ENCODE measurements at places on chromosomes 11 and 22.

GRCh38 chr11:16807306-16807705 is 68.9 kb downstream of the C11orf58 start:
- no peak for DNase-seq

DNA sequence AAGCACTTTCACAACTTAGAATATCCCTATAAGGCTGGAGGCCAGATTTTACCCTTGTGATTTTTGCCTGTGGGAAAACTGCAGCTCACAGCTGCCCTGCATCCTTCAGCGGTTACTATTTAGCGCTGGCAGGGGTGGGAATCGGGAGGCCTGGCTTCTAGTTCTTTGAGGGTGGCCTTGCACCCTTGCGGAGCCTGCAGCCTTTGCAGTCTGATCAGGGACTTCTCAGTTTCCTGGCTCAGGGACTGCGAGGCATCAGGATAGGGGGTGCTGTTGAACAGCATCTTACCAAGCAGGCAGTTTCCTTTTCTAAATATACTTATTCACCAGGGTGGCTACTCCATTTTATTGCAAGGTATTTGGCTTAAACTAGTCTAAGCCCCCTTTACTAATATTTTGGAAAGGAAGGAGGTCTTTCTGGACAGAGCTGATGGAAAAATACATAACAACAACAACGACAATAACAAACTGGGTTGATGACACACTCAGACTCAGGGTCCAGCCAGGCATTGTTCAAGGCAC is 2.9 kb upstream of the APOA1 start:
- DNase-seq, result no peak

DNA sequence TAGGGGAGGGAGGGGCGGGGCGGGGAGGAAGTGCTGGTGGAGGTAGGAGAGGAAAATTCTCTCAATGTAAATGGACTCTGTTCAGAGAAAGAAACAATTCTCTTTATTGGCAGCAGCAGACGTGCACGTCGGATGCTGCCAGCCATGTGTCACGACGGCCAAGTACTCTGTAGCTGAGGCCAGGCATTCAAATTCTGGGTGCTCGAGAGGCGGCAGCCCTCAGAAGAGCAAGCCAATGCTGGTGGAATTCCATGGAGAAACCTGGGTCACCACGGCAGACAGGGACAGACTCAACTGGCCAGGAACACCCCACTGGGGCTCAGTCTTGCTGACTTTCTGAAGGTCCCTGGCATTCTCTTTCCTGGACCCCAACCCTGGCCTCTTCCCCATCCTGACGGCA is 90.8 kb downstream of the ABTB2 start:
- no peak for DNase-seq

GRCh38 chr11:66891851-66892660 is 35.2 kb downstream of the LRFN4 start:
- peak; percentile 64 for DNase-seq

GRCh38 chr11:76526878-76527277 is 82.1 kb downstream of the EMSY start:
- DNase-seq, result no peak

- DNase-seq, result no peak
Measured at GRCh38 chr11:117607449-117607848, 189.6 kb downstream of the DSCAML1 start.

DNA sequence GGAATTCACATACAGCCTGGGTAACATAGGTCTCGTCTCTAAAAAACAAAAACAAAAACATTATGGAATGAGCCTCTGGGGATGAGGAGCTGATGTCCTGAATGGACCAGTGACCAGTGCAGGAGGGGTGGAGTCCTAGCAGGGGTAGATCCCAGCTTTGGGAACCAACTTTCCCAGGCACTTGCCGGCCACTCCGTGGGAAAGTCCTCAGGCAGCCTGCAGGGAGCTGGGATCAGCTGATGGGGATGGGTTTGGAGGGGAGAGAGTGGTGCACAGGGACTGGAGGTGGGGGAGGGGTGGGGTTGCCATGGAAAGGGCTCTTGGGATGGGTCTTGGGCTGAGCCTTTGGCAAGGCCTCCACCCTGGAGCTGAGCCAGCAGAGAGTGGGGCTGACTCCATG is 19.1 kb downstream of the MGAT3 start:
- no peak for DNase-seq

DNA sequence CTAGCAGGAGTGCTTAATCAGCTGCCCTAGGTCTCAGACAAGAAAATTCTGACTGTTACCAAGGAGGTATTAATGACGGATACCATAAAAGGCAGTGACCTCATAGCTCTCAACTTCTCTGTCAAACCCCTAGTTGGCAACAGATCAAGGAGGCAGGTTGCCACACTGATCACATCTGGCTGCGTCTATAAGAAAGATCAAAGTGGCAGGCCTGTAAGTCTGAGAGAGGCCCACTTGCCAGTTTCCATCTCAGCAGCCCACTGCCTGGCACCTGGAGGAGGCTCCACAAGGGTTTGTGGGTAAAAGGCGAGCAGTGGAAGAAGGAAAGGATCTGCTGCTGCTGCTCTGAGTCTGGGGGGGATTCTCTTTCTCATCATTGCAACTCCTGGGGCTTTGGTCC is 239.6 kb upstream of the MPPED2 start:
- DNase-seq, result no peak

GRCh38 chr11:13316528-13316961 is 39.0 kb downstream of the BMAL1 start:
- DNase-seq, result no peak
